NCI-H526 (cell line): ENCODE measurements at places on chromosomes 5 and 9.

- no peak for DNase-seq
Observed at GRCh38 chr5:61293071-61293470, 39.0 kb upstream of the ZSWIM6 start.

DNA sequence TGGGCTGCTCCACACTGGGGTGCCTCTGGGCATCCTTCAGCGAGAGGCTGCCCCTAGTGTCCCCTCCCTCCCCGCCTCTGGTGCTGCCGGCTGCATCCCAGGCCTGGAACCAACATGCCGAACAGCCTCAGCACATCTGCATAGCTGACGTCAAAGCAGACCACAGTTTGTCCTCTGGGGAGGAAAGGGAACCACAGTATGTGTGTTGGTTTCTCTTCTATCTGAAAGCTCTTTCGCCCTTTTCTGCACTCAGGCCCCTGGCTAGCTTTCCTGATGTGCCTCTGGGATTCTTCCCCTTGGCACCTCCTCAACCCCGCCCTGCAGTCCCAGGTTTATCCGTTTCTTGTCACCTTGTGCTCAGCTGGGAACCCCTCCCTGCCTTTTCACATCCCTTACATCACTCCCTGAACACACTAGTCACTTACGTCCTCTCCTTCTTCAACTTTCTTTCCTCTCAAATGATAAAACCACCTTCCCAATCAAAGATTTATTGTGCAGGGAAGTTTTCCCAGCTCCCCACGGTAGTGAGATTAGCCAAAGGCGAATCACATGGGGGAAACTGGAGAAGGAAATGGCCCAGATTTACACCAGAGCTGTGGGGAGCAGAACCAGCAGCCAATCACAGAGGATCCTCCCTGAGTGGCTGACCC, 35.5 kb upstream of the B4GALT1 start:
- peak; percentile 10 for DNase-seq

DNA sequence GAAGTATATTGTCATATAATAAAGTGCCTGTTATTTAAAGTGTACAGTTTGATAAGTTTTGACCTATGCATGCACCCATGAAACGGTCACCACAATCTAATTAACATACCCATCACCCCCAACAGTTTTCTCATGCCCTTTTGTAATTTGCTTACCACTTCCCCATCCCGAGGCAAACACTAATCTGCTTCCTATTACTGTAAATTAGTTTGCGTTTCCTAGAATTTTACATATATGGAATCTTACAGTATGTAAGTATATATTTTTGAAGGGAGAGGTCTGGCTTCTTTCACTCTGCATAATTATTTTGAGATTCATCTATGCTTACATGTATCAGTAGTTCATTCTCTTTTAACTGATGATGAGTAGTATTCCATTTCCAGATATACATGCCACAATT, 56.5 kb downstream of the AMBP start:
- DNase-seq: no peak

- DNase-seq: no peak
Observed at GRCh38 chr5:23977997-23978396, 470.6 kb downstream of the PRDM9 start.

DNA sequence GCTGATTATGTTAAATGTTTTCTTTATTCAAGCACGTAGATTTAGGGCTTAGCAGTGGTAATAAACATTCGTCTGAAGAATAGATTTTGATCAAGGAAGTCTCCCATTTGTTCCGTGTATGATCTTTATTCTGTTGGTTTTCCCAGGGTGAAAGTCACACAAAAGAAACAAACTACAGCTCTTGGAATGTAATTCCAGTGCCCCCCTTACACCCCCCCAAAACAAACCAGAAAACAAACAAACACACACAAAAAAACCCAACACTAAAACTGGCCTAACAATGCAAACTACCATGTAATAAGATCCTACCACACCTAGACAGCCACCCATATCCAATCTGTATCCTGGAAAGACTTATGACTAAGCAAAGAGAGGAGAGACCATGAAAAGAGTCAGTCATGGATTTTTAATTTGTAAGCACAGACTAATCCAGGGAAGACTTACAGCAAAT, 196.2 kb upstream of the ELL2 start:
- no peak for DNase-seq
